ENCODE measurements at places on chromosomes 1 and 21. TPM values are rescaled to one million over a fixed set of nuclear protein-coding genes. Genes with fewer than 3 reads are reported as not detected.

DNA sequence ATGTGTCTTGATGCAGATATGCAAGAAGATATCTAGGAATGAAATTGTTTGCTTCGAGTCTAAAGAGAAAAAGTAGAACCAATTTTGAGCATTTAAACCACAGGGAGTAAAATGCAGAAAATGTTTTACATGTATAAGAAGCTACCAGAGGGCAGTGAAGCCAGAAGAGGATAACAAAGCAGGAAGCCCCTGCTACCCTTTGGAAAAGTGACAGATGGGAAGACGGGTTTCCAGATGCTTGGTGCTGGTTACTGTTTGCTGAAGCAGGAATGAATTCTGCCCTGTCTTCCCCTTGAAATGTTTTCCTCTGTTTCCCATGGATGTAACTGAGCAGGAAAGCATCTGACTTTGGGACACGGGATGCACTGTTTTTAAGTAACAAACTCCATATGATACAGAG, 822.2 kb downstream of the MRPL39 start:
- H3K4me3 ChIP-seq: no peak overlapping the region
- no peaks in the 10 kb centered on the region for H3K27me3 ChIP-seq
- DNase-seq: no peak
- H3K36me3 ChIP-seq: no peaks in the 10 kb centered on the region
- no peak overlapping the region for H3K27ac ChIP-seq

- no peaks in the 10 kb centered on the region for H3K27me3 ChIP-seq
- H3K4me1 ChIP-seq: no peaks in the 10 kb centered on the region
- no peak for DNase-seq
- H3K27ac ChIP-seq: no peak overlapping the region
Observed at GRCh38 chr1:117959364-117959763, 29.8 kb downstream of the WDR3 start.

- H3K36me3 ChIP-seq: no peaks in the 10 kb centered on the region
- DNase-seq: no peak
- H3K27me3 ChIP-seq: no peaks in the 10 kb centered on the region
Observed at GRCh38 chr1:23466423-23466989, 17.5 kb downstream of the ASAP3 start.

Gene OR2T11
- not detected for total RNA-seq

Gene PDE9A
- 56.0 TPM for total RNA-seq
